NAMALWA (cell line): ENCODE measurements at places on chromosomes 2 and 18.

DNA sequence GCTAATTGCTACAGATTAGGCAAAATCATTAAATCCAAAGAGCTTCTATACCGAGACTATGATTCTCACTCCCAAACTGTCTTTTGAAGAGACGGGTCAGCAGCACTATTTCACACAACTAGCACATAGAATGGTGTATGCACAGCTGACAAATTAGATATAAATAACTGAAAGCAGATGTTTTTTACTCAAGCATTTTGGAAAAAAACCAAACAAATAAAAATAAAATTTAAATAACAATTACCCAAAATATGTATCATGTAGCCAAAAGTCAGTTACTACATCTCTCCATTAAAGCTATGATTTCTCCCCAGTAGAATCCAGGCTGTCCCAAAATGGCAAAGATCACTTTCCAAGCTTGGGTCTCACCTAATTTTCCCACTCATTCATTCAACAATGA lies 107.9 kb downstream of the TMEM163 start:
- DNase-seq: no peak

DNA sequence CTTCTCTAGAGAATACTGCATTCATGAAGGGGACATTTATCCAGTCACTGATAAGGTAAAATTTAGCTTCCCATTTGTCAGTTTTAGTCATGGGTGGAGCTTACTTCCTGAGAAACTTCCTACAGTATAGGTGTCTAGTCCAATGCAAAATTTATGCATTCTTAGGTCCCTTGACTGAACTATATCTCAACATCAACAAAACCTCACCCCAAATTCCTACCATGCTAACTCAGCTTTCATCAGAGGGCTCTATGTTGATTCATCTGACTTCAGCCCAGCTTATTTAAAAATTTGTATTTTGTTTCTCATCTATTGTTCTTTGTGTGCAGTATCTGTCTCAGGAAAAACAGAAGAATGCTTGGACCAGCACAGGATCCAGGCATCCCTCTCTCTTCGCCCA lies 296.4 kb upstream of the ACVR2A start:
- DNase-seq: no peak

GRCh38 chr2:2641541-2642410 lies 310.7 kb upstream of the MYT1L start:
- DNase-seq: no peak

- DNase-seq: no peak
Measured at GRCh38 chr2:64120008-64120407, 24.2 kb downstream of the PELI1 start.

DNA sequence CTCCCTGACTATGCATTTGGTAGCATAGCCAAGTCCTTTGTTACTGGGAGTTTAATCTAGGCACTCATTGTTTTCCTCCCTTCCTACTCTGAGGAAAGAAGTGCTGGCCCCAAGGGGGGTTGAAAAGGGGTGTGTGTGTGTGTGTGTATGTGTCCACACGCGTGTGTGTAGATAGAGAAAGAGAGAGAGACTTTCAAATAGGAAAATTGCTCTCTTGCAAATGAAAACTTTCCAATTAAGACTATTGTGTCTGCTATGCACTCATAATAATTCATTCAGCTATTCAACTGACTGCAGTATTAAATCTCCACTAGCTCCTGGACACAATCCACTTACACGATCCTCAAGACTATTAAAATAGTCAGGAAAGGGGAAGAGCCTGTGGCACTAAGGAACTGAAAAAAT lies 92.9 kb upstream of the CSRNP3 start:
- DNase-seq: no peak

GRCh38 chr2:160901613-160902012 lies 258.6 kb upstream of the TANK start:
- DNase-seq: no peak

DNA sequence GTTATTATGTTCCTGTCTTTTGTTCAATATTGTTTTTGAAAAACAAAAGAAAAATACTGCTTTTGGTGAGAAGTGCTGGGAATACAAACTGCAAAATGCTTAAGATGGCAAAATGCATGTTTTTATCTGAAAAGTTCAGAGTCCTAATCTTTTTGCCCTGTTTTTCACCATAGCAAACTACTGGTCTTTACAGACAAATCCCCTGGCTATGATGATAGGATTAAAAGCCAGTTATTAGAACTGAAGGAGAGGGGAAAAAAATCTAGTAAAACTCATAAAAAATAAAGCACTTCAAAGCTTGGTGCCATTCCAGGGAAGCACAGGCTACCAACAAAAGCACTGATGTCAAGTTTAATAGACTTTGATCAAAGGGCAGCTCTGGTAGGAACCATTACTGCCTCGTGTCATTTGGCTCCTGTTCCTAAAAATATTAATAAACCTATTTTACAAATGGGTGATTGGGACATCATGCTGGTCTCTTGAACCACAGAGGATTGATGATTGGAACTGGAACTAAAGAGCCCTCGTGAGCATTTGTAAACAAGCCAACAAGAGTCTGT lies 194.7 kb downstream of the RAB3GAP1 start:
- DNase-seq: no peak

- no peak for DNase-seq
Measured at GRCh38 chr18:58618822-58619595, 9.9 kb downstream of the ALPK2 start.

DNA sequence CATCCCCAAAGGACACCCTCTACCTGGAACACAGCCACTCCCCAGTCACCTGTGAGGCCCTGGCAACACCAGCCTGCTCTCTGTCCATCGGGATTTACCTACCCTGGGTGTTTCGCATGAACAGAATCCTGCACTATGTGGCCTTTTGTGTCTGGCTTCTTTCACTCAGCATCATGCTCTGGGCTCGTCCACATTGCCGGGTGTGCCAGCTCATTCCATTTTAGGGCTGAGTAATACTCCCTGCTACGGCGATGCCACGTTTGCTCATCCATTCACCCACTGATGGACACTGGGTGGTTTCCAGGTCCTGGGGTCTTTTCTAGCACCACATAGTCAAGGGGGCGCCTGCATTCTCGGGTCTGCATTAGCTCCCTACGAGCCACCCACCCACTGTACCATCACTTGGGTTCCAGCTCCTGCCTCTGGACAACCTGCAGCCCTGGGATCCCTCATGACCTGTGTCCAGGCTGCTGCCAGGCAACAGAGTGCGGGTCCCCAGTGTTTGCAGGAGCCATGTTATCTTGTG lies 22.0 kb downstream of the KCNF1 start:
- DNase-seq: no peak

DNA sequence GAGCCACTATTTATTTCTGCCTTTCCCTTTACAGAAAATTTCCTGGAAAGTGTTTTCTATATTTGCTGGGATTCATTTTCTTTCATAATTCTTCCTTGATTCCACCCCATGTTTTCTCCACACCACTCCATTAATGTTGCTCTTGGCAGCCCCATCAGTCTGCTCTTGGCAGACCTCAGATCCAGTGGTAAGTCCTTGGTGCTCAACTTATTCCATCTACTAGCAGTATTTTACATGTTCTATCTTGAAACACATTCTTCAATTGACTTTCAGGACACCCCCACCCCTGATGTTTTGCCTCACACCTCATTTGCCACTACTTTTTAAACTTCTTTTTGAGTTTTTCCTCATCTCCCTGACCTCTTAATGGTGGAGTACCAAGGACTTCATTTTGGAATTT lies 65.0 kb downstream of the HNMT start:
- DNase-seq: no peak

- DNase-seq: no peak
Measured at GRCh38 chr2:26410764-26411243, 9.1 kb downstream of the DRC1 start.

- DNase-seq: no peak
Measured at GRCh38 chr2:201887773-201888425, 81.6 kb downstream of the CDK15 start.

DNA sequence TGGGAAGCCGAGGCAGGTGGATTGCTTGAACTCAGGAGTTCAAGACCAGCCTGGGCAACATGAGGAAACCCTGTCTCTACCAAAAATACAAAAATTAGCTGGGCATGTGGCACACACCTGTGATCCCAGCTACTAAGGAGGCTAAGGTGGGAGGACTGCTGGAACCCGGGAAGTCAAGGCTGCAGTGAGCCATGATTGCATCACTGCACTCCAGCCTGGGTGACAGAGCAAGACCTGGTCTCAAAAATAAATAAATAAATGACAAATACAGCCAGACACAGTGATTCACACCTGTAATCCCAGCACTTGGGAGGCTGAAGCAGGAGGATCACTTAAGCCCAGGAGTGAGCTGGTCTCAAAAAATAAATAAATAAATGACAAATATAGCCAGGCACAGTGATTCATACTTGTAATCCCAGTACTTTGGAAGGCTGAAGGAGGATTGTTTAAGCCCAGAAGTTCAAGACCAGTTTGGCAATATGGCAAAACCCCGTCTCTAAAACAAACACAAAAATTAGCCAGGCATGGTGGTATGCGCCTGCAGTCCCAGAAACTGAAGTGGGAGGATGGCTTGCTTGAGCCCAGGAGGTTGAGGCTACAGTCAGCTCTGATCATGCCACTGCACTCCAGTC lies 6.2 kb downstream of the KANSL3 start:
- DNase-seq: no peak

DNA sequence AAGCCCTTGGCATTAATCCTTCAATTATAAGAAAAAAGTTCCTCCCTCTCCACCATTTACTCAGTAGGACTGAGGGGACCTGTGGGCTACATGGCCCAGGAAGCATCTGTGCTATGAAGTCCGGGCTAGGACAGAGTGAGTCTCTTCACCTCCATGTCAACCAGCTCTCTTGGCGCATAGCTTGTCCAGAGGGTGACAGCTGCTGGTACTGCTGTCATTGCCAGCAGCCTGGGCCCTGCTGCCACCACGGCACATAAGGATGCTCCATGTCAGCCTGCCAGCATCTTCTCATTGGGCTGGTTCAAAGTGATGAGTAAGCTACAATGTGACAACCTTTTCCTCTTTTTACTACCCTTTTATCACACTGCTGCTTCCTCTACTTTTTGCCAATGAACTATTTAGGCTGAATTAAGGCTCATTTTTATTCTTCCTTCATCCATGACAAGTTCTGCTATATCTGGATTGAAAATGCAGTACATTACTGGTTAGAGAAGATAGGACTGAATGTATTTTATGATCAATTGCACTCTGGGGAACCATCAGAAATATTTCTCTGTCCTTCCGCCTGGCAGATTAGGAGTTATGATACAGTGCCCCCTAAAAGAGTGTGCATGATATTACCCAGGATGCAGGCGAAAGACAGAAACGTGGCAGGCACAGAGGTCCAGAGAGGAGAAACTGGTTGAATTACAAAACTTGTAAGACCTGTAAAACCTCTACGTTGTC lies 258.9 kb upstream of the TNP1 start:
- DNase-seq: no peak

DNA sequence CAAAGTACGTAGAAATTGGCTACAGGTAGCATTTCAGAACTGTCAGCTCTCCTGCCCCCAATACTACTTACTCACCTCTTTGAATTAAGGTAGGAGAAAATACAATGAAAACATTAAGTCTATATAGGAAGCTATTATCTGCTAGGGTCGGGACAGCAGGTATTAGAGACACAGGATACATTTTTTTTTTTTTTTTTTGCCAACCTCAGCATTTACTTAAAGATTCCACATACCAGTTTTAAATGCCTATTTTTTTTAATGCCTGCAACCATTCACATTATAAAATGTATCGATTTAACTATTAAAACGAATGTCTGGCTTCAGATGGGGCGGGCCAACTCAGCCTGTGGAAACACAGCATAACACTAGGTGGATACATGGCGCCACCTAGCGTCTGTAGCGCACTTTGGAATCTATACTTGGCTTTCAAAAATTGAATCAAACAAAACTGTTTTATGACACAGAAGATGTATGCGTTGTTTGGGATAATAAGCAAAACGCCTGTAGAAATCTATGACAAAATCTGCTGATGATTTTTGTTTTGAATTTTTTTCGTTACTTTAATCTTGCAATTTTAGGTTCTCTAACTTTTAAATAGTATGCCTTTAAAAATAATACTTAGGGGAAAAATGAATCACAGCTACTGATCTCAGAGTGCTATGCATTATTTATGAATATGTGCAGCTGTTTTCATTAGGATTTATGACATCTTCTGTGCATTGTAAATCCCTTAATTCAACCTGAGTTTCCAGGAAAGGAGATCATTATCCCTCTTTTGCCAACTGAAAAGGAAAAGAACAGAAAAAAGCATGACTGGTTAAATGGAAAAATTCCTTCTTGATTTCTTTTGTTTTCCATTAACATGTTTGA lies 261.0 kb downstream of the NYAP2 start:
- peak; percentile 79 for DNase-seq

GRCh38 chr18:40347261-40347660 lies 1607.8 kb upstream of the PIK3C3 start:
- DNase-seq: no peak

DNA sequence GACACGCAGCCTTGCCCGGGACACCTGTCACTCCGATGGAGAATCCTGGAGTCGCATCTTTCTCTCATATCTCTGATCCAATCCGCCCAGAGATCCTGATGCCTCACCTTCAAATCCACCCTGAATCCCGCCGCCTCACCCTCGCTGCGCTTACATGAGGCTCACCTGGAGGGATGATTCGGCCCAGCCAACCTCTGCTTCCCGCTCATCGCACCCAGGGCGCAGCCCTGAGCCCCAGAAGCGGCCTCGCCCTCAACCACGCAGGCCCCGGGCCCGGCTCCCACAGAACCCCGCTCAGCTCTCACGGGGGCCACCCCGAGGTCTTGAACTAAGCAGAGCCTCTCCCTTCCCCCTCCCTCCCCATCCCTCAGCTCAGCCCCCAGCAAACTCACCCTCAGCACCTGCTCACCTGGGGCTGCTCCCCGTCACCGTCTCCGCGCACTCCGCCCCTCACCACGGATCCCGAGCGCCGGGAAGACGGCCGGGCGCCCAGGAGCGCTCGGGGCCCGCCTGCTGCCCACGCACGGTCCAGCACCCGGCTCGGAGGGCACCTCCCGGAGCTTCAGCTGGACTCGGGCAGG lies 160.0 kb downstream of the NDUFA10 start:
- DNase-seq: no peak

- peak; percentile 5 for DNase-seq
Measured at GRCh38 chr2:239775623-239776435, 249.3 kb downstream of the NDUFA10 start.

- no peak for DNase-seq
Measured at GRCh38 chr2:38932586-38932985, 42.9 kb downstream of the ARHGEF33 start.

- DNase-seq: no peak
Measured at GRCh38 chr2:221480163-221480562, 91.9 kb downstream of the EPHA4 start.

DNA sequence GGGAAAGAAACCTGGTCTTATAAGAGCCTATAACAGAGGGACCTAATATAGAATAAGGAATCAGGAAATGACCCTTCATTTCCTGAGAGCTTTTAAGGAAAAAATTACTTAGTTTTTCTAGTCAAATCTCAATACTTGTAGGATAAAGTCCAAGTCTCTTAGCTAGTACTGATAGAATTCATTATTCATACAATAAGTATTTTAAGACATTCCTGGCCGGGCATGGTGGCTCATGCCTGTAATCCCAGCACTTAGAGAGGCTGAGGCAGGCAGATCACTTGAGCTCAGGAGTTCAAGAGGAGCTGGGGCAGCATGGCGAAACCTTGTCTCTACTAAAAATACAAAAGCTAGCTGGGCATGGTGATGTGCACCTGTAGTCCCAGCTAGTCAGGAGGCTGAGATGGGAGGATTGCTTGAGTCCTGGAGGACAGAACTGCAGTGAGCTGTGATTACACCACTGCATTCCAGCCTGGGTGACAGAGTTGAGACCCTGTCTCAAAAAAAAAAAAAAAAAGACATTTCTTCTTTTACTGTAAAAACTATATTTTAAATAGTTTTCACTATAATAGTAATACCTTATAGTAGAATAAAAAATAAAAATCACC lies 3.2 kb downstream of the RAB3GAP1 start:
- no peak for DNase-seq
